ENCODE measurements at places on chromosomes 11 and 22.

DNA sequence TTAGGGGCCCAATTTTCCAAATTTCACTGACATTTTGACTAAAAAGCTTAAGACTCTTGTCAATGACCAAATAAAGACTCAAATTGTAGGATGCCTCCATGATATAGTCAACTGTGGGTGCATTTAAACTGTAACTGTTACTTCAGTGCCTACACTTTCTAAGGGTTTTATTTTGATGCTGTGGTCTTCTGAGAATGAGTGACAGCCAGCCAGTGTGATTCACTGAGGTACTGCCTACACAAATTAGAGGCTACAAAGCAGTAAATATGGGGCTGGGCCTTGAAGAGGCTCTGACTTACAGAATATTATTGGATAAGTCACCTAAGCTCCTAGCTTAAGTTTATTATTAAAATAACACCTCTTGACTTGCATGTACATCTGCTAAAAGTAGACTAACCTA lies 210.6 kb downstream of the SWAP70 start:
- DNase-seq = no peak

DNA sequence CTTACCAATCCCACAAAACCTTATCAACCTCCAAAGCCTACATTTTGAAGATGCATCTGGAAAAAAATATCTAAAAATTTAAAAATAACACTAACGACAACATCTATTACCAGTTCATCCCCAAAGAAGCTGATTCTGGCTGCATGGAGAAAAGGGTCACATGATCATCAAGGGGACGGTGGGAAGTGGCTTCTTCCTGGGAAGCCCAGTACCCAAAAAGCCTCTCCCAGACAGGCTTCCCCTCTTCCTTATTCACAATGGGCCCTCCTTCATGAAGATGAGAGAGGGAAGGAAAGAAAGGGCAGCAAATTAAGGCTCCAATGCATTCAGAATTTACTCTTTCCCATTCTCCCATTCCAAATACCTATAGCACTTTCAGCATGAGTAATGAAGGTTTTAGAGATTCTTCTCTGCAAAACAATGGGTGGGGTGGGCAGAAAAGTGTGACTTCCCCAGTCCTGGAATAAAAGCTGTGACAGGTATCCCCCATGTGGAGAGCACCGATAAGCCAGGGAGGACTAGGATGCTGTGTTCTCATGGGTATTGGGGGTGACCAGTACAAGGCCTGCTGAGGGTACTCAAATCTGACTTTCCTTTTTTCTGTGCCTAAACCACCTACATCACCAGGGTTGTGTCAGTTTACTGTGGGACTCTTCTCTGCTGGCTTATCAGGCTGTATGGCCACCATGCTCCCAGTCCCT lies 88.2 kb downstream of the SIK3 start:
- DNase-seq = no peak

DNA sequence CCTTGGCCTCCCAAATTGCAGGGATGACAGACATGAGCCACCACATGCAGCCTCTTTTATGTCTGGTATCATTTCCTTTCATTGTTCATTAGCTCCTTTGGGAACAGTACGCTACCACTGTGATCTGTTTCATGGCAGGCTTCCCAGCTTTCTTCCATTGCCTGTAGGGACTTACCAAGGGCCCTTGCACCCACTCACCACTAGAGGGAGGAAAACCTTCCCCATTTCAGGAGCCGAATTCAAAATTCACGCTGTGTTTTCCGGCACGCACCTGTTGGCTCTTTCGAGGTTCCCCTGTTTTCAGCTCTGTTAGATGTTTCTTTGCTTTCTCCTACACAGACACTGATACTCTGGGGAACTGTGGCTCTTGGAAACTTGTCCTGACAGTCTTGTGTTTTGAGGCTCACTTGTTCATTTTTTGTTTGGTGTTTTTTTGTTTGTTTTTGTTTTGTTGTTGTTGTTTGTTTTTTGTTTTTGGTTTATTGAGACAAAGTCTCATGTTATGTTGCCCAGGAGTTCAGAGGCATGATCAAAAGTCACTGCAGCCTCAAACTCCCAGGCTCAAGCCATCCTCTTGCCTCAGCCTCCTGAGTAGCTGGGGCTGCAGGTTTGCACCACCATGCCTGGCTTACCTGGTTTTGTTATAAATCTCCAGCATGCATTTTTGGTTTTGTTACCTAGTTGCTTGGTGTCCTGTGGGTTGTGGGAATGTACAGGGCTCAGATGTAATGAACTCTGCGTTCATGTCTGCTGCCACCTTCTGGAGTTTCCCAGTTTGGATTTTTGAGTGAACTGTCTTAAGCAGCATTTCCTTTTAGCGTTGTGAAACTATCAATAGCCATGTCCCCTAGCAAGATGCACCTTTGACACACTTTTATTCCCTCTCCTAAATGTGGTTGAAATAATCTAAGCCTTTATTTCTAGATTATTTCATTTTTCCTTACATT lies 2.3 kb downstream of the KRTAP5-11 start:
- DNase-seq = peak; percentile 50

DNA sequence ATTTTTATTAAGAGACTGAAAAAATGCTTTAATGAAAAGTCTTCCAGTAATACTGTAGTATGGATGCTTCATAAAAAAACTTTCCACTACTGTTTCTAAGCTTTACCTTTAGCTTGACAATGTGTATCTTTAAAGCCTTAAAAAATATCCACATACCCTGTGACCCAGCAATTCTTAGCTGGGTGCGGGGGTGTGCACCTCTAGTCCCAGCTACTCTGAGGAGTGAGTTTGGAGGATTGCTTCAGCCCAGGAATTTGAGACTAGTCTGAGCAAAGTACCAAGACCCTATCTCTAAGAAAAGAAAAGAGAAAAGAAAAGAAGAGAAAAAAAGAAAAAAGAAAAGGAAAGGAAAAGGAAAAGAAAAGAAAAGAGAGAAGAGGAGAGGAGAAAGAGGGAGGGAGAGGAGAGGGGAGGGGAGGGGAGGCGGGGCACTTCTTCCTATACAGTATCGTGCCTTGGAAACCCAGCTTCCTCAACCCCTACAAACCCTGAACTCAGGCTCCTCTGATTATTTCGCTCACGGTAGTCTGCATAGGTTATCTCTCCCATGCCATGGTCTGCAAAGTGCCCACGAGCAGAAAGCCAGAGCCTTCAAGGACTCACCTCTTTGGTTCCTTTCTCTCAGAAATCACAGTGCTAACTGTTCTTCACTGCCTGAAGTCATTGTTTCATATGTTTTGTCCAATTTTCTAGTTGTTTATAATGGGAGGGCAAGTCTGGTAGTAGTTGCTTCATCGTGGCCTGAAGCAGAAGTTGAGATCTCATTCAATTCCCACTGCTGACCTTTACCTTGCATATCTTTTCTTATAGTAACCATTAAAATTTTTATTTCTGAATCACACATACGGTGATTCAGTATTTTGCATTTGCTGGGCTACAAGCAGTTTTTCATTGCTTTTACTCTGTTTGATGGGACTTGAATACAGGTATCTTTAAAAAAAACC lies 82.2 kb downstream of the FAM83F start:
- peak; percentile 32 for DNase-seq

GRCh38 chr11:93169950-93170561 lies 27.7 kb downstream of the SLC36A4 start:
- DNase-seq = no peak

DNA sequence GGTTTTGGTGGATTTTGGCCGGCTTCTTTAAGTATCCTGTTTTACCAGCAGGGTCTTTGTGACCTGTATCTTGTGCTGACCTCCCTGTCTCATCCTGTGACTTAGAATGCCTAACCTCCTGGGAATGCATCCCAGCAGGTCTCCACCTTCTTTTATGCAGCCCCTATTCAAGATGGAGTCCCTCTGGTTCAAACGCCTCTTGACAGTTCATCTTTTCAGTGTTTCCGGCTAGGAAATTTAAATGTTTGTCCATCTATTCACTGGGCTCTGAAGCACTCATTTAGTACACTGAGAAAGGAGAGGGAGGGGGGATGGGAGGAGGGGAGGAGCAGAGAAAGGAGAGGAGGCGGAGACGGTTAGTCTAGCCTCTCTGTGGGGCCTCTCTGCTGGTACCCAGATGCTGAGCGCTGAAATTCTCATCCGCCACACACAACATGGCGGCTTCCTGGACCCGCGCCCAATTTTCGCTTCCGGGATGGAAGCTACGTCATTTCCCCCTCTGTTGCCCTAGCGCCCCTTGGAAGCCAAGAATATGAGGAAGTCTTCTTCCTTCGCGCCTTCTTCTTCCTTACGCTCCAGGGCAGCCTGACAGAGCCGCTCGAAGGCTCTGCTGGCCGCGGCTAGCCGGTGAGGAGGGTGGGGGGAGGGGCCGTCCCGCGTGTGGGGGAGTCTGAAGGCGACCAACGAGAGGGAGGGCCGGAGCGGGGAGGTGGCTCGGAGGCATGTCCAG lies 69.0 kb upstream of the SYT13 start:
- peak; percentile 44 for DNase-seq

- DNase-seq = no peak
These were observed 22.7 kb upstream of the MTNR1B start for GRCh38 chr11:92946707-92947106.

DNA sequence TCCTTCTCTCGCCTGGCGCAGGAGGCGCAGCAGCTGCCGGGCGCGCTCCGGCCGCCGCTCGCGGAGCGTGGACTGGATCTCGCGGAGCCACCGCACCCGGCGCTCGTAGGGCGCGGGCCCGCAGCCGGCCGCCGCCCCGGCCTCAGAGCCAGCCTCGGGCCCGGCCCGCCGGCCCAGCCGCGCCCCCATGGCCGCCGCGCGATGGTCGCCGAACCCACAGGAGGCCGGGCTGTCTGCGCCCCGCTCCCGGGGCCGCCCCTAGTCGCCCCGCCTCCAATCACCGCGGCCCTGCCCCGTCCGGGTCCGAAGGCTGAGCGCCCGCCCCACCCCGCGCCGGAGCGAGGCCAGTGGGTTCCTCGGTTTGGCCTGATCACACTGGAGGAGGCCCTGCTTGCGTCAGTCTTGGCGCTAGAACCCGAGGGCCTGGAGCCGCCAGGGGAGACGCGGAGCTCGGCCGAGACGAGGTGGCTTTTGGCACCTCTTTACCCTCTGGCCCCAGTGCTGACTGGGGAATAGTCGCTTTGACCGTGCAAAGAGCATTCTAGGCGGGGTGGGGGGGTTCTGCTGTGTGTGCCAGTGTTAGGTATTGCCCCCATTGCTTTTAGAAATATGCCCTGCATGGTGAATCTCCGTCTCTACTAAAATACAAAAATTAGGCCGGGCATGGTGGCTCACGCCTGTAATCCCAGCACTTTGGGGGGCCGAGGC lies at the start of gene LRRC75B:
Gene LRRC75B, minus strand, starts transcription at position 223 of the 708 bp plus-strand sequence. Its CDS starts 34 bp downstream, at position 189.
- peak; percentile 76 for DNase-seq

DNA sequence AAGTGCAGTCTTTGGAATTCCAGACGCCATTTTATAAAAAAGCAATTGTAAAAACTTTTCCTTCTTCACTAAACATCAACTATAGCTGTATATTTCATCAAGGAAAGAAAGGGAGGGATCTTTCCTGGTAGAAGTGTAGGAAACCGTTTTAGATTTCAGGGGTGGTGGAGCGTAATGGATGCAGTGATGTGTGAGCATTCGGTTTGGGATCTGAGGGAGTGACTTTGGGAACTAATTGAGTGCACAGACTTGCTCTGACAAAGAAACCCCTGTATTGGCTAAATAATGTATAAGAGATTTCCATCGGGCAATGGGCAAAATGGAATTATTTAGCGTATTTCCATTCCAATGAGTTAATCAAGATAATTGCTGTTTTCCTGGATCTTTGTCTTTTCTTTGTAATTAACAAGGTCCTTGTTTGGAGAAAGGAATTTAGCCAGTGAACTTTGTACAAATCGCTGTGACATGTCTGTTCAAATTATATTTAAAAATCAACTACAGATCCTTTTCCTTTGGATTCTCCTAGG lies 125.0 kb upstream of the NARS2 start:
- no peak for DNase-seq

DNA sequence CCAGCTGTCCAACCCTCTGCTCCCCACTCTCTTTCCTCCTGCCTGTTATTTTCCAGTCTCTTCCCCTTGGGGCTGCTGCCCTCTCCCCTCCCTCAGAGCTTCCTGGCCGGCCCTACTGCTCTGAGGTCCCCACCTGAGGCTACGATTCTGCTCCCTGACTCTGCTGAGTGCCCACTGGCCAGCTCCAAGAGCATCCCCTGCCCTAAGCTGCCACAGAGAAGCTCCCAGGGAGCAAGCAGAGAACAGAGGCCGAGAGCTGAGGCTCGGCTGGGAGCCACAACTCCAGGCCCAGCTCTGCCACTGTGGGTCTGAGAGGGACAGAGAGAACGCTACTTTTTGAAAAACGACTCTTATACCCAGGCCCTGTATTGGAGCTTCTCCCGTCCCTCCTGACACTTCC lies 61.1 kb downstream of the CHRDL2 start:
- DNase-seq = no peak

DNA sequence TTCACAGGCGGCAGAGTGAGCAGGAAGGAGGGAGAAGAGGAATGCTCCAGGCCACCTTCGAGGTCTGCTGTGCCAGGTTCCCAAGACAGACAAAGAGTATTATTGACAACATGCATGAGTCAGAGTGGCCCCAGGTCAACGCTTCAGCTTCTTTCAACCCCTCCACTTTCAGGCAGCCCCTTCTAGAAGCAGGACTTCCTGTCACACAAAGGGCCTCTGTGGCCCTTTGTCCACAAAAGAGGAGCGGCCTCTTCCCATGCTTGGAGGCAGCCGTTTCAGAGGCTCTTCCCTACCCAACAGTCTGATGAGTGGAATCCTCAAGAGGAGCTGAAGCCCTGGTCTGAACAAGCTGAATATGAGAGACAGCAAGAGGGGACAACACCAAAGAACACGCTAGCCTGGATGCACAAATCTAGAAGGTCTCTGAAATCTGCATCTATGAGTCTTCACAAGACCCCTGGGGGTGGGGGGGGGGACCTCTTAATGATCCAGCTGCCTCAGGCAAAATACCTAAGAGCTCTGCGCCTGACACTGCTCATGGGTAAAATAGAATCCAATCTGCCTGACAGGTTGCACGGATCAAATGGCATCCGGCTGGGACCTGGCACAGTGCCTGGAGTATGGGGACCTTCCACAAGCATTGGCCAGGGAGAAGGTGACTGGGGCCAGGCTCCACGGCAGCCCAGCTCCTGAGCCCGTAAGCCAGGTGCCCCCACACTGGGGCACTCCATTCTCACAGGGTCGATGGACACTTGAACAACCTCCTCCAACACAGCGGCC lies 67.5 kb downstream of the PACSIN2 start:
- no peak for DNase-seq

- no peak for DNase-seq
These were observed 8.0 kb downstream of the TMPRSS6 start for GRCh38 chr22:37101311-37102066.

DNA sequence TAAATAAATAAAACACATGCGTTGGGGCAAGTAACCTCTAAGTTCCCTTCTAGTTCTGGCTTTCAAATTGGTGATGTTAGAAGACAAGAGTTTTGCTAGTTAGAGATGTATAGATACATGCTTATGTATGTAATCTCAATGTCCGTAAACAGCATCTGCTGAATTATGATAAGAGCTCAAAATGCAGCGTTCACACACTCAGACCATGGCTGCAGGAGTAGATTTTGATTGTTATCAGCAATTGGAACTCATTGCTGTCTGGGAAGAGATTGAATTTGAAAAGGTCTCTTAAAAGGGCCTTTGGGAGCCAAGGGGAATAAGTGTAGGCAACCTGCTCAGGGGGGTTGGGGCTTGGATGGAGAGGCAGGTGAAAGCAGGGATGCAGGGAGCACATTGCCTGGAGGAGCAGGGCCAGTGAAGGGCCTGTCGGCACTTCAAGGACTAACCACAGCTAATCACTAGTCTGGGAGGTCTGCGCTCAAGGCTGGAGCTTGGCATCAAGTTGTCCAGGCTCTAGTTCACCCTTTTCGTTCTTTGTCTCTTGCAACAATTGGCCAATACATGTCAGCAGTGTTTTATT lies 2.7 kb upstream of the RAG1 start:
- DNase-seq = no peak

GRCh38 chr11:12117200-12117599 lies 6.8 kb downstream of the MICAL2 start:
- DNase-seq = no peak

All from KBM-7 (cell line).